ENCODE measurements at places on chromosomes 3 and 15.

DNA sequence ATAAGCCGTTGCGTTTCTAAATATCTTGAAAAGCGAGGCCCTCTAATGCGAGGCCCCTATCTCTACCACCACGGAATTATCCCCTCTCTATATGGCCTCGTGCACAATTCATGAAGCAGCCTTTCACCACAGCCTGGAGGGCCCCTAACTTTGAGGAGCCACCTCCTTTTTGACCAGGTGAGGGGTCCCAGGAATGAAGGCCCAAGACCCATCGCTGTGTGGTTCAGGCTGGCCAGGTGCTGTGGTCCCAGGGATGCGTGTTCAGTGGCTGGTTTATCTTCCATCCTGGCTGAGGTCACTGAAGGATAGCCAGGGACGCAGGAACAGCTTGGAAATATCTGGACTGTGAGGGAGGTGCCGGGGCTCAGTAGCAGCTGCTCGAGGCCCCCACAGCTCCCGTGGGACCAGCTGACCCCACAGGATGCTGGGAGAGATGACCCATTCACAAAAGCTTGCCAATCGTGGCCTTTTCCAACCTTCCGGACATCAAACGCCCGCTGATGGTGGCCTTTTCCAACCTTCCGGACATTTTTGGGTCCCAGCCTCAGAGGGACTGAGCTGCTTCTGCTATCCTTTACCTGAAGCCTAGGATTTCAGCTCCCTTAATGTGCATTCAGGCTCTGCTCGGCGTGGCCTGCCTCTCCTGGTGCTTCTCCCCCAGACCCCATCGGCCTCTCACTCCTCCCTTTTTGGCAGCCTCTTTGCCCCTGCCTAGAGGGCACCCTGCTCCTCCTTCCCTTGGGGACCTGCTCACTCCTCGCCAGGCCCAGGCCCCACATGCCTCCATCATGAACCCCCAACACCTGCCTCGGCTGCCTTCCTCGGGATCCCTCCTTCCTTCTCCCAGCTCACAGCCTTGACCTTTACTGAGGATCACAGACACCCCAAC, 140.9 kb downstream of the CHSY1 start:
- no peak for DNase-seq

- no peak for DNase-seq
These were observed 111.6 kb upstream of the PHLDB2 start for GRCh38 chr3:111747490-111747889.

GRCh38 chr3:189172668-189173419, 1.1 kb downstream of the TPRG1 start:
- no peak for DNase-seq

DNA sequence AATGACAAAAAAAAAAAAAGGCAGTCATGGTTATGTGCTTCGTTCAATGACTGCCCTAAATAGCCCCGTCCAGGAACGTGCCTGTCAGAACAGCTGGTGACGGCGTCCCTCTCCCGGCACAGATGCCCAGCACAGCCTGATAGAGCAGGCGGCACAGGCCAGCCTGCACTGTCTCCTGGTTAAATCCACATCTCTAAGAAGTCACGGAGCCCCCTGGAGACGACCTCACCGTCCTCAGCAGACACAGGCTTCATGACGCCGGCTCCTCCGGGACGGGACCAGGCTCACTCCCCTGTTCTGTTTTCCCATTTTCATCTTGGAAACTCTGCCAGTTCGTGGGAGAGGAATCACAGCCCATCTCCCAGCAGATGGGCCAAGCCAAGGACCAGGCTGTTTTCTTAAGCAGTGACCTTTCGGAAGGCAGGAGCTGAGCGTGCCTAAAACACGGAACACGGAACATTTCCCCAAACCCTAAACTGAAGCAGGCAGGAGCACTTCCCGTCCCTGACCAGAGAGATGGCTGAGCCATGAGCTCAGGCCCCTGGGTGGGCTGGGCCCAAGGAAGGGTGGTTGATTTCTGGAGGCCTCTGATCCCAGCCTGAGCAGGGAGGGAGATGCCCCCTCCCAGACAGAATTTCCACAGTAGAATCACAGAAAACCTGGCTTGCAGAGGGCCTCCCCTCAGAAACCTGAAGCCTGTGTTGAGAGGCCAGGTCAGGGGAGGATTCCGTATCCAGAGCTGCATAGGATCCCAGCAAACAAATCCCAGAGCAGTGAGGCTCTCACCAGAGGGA, 35.9 kb downstream of the ADCY5 start:
- DNase-seq = no peak

- no peak for DNase-seq
These were observed 42.1 kb downstream of the PPCDC start for GRCh38 chr15:75065467-75065850.

DNA sequence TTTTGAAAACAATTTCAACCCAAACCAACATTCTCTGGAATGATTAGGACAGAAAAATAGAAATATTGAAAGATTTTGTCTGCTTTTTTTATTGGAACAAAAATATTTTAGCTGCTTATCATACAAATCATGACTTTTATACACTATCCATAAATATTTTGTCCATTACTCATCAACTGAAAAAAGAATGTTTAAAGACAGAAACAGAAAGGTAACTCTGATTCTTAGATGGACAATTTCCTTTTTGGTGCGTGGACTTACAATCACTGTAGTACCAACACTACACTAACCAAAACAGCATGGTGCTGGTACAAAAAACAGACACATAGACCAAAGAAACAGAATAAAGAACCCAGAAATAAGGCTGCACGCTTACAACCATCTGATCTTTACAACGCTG, 582.8 kb upstream of the CCDC54 start:
- DNase-seq = no peak

GRCh38 chr15:31488437-31489204, 162.0 kb downstream of the KLF13 start:
- DNase-seq = peak; percentile 51

- DNase-seq = no peak
These were observed 4.3 kb upstream of the RHCG start for GRCh38 chr15:89500397-89501270.

Data from GM04503 (cell line).